Activated CD4-positive, alpha-beta T cell treated with anti-CD3 and anti-CD28 coated beads for 24 hours (primary cell): ENCODE measurements at places on chromosomes 3 and 15.

DNA sequence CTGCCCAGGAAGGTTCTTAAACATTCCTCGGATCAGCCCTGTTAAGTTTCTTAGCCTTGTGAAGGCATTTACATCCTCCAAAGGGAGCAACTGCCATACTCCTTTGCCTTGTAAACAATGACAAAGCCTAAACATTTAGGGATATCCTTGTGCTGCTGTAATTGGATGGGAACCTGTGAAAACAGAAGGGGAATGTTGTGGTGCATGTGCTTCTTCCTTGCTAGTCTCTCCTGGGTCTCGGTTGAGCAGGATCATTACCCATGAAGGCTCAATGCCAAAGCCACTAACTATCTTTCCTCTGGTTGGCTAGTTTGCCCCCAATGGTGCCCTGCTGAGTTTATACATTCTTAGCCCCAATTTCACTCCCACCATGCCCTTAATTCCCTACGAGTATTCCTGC, 17.3 kb downstream of the CHRNA3 start:
- DNase-seq = no peak

- no peak for DNase-seq
Observed at GRCh38 chr3:13541691-13542090, 7.2 kb upstream of the FBLN2 start.

DNA sequence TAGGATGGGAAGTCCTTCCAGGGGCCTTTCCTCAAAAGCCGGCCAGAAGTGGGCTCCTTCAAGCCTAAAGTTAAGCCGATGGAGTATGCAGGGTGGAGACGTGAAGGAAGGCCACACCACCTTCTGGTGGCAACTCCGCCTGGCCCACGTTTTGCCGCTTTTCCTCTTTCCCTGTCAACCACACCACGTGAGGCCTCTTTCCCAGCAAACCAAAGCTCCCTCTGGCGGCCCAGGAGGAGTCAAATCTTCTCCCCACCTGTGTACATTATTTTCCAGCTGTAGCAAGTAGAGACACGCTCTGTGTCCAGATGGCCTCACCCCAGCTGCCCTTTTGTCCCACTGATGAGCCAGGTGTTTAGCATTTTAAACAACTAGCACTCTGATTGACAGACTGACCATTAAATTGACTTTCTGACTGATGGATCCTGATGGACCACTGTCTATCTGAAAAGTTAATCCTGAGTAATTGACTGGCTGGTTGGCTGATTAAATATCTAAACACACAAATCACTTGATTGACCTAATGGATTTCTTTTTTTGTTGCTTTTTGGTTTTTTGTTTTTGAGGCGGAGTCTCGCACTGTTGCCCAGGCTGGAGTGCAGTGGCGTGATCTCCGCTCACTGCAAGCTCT, 59.6 kb upstream of the ZBTB38 start:
- no peak for DNase-seq

DNA sequence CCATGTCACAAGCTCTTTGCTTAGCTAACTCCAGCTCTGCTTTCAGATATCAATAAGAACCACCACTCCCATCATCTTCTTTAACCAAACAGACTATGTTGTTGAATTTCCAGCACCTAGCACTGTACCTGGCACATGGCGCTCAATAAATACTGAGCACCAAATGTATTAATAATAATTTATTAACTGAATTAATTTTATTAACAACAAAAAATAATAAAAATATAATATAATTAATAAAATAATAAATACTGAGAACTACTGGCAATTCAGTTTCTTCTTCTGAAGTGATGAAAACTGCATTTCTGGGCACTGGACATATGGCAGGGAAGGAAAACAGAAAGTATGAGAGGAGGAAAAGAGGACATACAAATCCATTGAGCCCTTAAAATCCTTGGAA, 263.9 kb downstream of the ZMAT3 start:
- DNase-seq = no peak

DNA sequence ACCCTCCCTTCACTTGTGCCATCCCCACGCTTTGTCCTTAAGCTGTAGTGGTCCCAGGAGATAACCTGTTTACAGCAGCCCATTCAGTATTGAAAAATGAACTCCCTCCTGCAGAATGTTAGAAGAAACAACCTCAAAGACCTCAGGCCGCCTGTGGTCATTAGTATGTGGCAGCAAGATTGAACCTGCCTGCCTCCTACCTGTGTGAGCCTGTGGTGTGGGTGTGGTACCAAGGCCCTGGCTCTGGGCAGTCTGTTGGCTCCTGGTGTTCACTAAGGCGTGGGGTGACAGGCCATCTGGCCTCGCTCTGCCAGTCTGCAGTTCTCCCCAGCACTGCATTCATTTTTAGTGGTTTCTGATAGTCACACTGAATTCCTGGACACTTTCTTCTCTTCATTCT, 21.0 kb downstream of the LSM3 start:
- no peak for DNase-seq

DNA sequence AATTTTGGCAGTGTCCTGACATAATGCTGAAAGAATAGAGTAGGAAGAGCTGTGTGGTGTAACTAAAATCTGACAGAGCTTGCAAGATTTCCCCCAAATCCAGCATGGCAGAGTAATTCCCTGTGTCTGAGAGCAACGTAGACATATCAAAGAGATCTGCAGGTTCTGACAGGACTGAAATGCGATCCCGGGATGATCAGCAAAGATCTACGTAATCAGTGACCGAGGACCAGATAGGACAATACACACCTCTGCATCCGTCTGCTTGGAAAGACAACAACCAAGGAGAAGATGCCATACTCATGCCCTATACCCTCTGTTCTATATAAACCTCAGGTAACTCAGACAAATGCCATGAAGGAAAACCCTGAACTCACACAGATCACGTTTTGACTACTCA, 26.6 kb upstream of the SYNPR start:
- DNase-seq = no peak

DNA sequence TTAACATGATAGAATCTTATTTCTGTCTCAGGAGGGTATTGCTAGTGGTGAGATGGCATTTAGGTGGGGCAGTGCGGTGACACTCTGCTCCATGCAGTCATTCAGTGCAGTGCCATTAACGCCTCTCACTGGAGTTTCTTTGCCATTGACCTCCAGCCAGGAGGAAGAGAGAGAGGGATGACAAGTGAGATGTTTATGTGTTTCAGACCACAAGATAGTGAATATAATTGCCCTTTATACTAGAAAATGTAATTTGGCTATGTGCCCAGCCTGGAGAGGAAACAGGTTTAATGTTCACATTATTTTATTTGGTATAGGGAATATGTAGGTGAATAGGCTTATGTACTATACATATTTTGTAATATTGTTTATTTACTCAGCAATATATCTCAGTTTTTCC, 84.5 kb downstream of the ZIC1 start:
- DNase-seq = no peak
